ENCODE measurements at places on chromosomes 3 and 15.

- no peak for DNase-seq
Measured at GRCh38 chr15:99719096-99719541, 14.1 kb downstream of the LYSMD4 start.

- DNase-seq: no peak
Measured at GRCh38 chr3:36663666-36664291, 100.6 kb downstream of the DCLK3 start.

GRCh38 chr3:39080026-39080425, 27.4 kb downstream of the GORASP1 start:
- DNase-seq: no peak

DNA sequence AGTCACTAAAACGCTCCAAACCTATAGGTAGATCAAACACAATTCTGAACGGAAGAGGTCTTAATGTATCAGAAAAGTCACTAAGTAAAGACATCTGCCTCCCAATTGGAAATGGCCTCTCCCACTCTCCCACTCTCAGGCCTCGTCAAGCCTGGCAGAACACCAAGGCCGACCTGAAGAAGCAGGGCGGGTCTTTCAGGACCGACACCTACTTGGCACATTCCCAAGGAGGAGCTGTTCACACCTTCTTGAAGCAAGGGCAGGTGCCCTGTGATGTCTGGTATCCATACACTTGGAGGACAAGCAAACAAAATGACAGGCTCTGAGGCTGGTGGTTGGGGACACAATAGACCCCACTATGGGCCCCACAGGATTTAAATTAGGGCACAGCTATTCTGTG, 30.0 kb downstream of the XXYLT1 start:
- no peak for DNase-seq

- DNase-seq: no peak
Measured at GRCh38 chr15:69304182-69304545, 5.5 kb downstream of the PAQR5 start.

DNA sequence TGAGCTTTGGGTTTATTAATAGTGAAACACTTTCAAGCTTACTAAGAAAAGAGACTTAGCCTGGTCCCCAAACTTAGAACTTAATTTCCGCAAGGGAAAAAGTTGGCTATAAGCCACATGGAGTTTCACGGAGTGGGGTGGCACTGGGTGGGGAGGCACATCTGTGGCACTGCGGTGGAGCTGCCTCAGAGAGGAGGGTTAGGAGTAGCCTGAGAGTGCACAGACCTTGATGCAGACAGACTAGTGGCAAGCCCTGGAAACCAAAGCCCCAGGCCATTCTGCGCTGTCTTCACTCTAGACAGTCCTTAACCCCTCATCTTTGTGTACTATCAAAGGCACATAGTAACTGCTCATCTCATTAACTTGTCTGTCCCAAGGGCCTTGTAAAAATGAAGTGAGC, 22.0 kb downstream of the CXCR6 start:
- DNase-seq: no peak

GRCh38 chr15:69652293-69652692, 199.7 kb downstream of the RPLP1 start:
- no peak for DNase-seq

DNA sequence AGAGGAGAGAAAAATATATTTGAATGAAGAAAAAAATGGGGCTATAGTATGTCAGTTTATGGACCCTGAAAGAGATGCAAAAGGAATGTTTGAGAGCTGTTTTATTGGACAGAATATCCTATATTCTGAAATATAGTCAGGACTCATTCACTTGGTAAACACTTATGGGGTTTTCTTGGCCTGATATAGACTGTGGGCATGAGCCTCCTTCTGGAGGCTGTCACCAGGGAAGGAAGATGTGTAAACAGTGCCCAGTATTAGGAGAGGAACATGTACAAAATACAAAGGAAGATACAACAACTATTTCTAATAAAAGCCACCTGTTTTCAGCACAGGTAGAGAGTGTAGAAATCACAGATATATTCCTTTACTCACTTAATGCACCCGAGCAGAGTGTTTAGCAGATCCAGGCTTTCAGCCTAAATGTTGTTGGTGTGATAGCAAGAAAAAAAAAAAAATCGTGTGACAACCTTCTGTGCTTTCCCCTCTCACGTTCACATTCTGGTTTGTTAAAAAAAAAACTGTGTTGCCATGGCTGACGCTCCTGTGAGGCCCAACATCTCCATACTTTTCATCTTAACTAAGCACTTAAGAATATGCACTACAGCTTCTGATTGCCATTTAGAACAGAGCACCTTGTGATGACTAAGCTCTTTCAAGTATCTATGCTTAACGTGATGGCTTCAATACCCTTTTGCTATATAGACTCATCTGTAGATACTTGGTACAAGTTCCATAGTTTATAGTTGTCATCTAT, 134.1 kb downstream of the MBNL1 start:
- no peak for DNase-seq

GRCh38 chr3:191331388-191331787, 1.1 kb upstream of the UTS2B start:
- DNase-seq: no peak

DNA sequence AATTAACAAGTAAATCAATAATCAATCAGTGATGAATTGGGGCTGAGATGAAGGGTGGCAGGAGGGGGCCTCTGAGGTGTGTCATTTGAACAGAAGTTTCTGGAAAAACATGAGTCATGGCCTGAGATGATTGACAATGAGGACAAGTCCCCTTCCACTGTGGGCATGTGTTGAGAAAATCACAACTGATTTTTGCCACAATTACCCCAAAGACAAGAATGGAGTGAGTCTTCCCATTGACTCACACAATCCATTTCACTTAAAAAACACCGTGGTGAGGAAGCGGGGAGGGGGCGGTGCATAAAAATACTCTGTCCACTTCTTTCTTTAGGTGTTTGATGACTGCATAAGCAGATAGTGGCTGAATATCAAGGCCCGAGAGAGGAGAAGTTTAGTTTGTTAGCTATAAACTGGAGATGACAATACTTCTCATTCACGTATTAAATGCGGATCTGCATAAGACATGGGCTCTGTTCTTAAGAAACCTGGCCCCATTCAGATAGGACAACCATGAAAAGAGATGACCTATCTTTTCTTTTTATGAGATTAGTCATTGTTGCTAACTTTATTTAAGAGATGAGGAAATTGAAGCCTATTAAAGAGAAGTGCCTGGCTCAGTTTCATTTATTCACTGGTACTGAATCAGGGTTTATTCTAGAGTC, 34.7 kb downstream of the SHC4 start:
- no peak for DNase-seq

- no peak for DNase-seq
Measured at GRCh38 chr15:31374489-31374888, 47.9 kb downstream of the KLF13 start.

DNA sequence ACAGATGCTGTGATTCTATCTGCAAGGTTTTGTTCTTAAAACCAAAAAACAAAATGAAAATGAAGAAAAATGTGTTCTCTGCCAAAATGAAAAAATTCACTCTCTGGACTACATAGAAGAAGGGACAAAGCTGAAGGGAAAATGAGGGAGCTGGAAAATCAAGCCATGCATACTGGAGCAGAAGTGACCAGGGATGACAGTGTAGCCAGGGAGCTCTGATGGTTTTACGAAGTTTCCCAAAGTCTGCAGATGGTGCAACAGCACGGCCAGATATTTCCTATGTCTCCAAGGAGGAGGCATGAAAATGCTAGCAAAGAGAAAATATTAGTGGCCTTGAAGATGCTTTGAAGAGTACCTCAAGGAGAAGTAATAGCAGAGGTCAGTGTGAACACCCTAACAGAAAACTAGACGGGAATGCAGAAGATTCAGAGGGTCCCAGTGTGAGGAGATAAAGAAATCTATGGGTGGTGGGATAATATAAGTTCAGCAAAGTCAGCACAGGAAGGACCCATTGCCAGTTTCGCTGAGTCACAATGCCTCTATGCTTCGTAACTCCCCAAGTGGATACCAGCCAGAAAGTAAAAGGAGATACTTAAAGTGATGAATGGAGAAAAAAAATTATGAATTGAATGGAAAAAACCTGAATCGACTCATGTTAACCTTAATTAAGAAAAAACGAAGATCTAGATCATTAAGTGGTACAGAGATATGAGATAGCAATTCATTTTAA, 39.0 kb upstream of the POMGNT2 start:
- DNase-seq: no peak

- DNase-seq: no peak
Measured at GRCh38 chr3:171145798-171146197, 119.3 kb upstream of the SLC2A2 start.

GRCh38 chr3:155049959-155050358, 30.2 kb upstream of the MME start:
- DNase-seq: no peak

DNA sequence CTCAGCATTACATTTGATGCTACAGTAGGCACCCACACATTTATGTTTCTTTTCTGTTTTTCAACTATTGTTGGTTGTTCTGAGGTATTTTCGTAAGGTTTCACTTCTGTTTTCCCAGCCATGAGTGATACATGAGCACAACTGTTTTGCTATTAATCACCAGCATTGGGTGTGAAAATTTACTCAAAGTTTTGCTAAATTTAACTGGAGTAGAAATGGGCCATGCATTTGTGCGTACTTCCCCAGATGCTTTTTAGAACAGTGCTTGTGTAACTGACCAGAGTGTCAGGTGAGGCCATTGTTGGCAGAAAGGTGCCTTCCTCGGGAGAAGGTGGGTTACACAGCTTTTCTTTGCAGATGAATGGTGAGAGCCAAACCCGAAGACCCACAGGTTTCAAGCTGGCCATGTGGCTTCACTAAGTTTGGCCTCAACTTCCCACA, 70.4 kb downstream of the ST6GAL1 start:
- no peak for DNase-seq
